ENCODE measurements at places on chromosomes 7 and 10.

DNA sequence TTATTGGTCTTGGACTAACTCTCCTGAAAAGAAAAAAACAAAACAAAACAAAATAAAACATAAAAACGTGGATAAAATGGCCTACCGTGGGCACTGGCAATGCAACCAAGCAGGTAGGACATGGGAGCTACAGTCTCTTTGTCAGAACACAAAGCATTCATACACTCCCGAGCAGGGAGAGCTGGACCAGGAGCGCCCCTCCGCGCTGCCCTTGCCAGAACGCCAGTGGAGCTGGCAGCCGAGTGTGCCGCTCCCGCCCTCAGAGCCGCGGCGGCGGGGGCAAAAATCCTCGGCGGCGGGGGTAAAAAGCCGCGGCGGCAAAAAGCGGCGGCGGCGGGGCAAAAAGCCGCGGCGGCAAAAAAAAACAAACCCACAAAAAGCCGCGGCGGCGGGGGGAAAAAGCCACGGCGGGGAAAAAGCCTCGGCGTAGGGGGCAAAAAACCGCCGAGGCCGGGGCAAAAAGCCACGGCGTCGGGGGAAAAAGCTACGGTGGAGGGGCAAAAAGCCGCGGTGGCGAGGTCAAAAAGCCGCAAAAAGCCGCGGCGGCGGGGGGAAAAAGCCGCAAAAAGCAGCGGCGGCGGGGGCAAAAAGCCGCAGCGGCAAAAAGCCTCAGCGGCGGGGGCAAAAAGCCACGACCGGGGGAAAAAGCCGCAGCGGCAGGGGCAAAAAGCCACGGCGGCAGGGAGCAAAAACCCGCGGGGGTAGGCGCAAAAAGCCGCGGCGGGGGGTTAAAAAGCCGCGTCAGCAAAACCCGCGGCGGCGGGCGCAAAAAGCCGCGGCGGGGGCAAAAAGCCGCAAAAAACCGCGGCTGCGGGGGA, 418.1 kb downstream of the ZNF716 start:
- DNase-seq, result no peak

DNA sequence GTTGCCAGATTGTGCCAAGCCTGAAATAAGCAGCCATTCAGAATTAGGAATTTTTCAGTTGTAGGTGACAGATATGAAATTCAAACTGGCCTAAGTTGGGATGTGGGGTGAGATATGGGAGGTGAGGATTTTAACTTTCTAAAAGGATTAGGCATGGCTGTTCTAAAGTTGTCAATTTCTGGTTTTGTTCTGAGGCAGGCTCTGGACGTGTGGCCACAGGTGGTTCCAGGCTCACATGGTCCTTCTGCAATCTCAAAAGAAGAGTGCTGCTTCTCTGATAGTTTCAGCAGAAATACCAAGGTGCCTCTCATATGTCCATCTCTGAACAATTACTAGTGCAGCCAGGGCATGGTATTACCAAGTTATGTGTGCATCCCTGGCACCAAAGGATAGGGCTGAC, 21.4 kb downstream of the EFCAB10 start:
- DNase-seq, result no peak

DNA sequence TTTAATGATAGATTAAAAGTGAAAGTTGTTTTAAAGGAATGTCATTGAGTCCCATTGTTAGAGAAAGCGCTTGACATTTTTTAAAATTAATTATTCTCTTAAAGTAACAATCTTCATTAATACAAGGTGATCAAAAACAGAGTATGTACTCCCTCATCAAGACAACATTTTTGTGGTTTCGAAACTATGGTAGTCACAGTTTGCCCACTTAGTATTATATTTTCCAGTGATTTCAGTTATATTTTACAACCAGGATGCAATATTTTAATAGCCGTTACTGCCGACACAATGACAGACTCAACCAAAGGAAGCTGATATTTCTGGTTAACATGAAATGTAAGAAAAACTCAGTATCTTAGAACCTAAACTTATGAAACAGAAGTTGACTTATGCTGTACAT, 31.3 kb downstream of the MKX start:
- no peak for DNase-seq

DNA sequence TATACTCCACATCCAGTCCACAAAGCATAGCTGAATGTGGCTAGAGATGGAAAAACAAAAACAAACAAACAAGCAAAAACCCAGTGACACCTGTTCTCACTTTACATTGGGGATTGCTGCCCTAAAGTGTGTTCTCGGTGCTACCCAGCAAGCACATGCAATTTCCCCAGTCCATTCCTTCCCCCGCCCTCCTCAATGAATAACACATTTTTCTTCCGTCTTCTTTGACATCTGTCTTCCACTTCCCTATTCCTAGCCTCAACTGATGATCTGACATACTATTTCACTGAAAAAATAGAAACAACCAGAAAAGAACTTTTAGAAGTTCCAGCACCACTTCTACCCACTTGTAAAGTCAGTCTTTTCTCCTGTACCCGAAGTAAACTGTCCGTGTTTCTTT, 147.1 kb downstream of the MALRD1 start:
- DNase-seq, result no peak

- DNase-seq, result no peak
Measured at GRCh38 chr7:8638076-8638475, 204.7 kb downstream of the NXPH1 start.

DNA sequence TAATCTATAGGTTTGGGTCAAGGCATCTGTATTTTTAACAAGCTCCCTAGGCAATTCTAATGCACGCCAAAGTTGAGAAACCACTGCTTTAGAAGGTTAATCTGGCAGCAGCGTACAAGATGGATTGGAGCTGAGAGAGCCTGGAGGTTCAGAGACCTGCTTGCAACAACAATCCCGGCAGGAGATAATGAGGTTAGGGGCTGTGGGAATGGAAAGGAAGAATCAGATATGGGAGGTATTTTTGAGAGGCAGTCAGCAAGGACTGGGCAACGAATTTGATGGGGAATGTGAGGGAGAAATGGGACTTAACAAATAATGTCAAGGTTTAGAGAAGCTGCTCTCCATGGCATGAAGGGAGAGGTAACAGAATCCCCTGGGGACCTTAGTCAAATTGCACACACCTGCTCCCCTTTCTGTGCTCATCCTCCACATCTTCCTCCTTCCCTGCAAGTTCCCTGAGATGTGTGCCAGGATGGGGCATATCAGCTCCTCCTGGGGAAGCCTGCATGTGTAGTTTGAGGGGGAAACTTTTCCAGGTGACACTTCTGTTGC, 731.0 kb upstream of the GALNT17 start:
- no peak for DNase-seq

DNA sequence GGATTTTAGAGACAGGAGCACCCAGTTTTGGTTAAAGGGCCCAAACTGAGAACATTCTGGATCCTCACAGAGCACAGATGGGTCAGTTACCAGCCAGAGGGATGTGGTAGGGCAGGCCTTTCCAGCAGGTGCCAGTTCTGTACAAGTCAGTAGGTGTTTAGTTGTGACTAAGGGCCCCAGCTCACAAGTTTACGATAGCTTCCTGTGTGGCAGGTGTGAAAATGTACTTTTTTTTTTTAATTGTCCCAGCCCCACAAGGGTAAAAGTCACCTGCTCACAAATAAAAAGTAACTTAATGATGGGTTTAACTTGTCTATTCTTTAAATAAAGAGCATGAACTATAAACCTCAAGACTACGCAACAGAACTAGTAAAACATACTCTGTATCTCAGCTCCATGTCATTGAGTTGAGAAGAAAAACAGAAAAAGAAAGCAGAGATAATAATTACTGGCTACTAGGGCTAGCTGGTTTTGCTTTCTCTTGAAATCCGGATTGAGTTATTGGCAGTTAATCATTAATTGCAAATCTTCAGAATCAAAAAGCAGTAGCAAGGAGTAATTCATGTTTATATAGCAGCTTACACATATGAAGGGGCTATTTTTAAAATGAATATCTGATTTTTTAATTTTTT, 15.4 kb downstream of the NFE2L3 start:
- DNase-seq, result no peak

GRCh38 chr7:36820527-36821170, 96.4 kb upstream of the AOAH start:
- DNase-seq, result no peak

DNA sequence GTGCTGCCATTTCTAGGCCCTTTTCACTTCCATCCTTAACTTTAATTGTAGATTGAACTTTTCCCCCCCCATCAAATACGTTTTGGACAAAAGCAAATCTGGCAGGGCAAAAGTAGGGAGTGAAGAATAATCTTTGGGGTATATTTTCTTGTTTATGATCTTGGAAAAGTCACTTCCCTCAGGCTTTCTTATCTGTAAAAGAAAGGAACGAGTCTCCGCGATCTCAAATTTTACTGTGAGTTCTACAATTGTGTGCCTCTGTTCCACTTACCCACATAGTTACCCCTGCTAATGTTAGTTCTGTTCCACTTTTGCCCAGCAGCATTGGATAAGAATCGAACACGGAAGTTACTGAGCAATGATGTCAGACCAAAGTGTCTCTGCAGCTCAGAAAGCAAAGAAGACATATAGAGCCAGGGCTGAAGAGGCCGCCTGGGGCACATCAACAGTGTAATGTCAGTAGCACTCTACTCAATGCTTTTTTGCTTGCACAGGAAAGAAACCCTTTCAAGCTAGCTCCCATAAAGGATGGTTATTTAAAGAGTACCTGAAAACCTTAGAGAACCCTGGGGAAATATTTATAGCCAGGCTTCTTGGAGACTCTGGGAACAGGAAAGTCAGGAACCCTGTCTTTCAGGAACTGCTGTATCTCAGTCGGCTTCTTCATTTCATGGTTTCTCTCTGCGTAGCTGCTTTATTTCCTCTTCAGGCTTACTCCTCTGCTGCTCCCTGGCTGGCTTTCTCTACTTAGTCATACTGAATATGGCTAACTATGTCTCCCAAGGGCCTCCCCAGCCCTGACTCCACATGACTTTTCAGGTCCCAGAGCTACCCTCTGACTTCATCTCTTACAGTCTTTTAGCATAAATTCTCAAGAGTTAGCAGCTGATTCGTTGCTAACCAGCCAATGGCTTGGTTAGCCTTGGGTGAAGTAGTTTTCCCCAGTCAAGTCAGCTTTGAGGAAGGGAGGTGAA, 123.7 kb upstream of the FAM3C start:
- DNase-seq, result no peak

GRCh38 chr7:107658467-107658866, 2.2 kb upstream of the SLC26A4 start:
- no peak for DNase-seq

- no peak for DNase-seq
Measured at GRCh38 chr10:43125274-43125845, 12.9 kb upstream of the CSGALNACT2 start.

GRCh38 chr10:93272884-93273675, 199.4 kb downstream of the CYP26A1 start:
- DNase-seq, result no peak

DNA sequence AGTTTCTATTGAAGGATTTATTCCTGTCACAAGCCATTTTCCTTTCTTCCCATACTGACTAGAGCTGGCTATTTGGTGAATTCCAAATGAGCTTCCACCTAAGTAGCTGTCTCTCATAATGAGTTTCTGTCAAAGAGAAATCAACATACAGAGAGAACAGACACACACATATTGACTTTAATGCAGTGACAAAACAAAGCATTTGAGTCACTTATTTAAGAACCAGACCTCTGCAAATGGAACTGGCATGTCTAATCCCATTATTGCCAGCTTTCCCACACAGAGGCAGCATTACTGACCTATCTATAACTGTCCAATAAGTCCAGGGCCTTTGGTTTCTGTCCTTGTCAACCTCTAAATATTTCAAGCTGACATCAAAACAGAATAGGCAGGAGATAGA, 179.3 kb upstream of the CSTF2T start:
- no peak for DNase-seq

DNA sequence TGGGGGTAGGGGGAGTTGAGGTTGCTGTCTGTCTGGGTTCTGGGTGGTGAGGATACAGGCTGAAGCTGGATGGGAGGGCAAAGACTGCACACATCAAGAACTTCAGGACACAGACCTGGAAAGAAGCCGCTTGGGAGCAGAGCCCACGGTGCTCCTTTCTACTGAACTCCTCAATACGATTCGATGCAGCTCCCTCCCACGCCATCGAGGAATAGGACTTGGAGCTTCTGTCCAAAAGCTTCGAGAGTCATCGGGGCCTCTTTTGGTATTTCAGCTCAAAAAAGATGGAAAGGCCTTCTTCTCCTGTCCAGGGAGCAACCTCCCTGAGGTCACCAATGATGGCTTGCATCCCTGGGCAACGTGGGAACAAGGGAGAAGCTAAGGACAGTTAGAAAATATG, 407.1 kb upstream of the MGMT start:
- no peak for DNase-seq

- no peak for DNase-seq
Measured at GRCh38 chr10:121324678-121325213, 273.5 kb downstream of the FGFR2 start.

DNA sequence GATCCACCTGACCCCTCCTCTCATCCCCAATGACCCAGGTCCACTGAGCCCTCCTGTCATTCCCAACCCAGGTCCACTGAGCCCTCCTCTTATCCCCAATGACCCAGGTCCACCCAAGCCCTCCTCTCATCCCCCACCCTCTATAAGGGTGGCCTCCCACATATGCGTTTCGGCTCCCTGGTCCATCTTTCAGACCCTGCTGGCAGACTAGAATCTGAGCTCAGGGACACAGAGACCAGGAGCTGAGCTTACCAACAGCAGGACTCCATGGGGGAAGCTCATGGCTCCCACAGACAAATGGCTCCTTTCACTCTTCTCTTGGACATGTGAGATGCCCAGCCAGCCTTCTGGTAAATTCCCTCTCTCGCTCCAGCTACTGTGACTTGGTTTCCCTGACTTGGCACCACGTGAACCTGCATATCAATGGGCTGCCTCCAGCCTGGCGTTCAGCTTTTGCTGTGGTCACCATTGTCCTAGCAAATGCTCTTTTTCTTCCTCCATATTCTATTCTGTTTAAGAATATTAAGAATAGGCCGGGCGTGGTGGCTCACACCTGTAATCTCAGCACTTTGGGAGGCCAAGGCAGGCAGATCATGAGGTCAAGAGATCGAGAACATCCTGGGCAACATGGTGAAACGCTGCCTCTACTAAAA, 24.8 kb upstream of the INPP5A start:
- DNase-seq, result no peak

DNA sequence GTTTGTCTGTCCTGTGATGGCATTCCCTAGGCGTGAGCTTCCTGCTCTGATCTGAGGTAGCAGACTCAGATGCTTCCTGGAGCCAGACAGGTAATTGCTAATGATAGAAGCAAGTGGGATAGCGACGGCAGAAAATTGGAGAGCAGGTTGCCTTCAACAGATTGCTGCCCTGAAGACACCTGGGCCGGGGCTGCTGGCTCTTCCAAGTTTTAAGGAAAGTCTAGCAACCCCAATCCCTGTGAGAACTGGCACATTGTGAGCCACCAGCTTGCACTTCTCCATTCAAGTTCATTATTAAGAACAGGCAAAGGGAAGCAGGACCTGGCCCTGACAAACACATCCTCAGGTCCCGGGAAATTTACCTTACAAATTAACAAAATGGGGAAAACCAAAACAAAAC, 50.8 kb downstream of the ITPRID1 start:
- no peak for DNase-seq

- no peak for DNase-seq
Measured at GRCh38 chr10:4834898-4835405, 8.9 kb downstream of the AKR1E2 start.

GRCh38 chr10:13072339-13072738, 27.6 kb upstream of the OPTN start:
- DNase-seq, result no peak

Measured in SJSA1 (cell line).